ENCODE measurements at places on chromosomes 2 and 18.

DNA sequence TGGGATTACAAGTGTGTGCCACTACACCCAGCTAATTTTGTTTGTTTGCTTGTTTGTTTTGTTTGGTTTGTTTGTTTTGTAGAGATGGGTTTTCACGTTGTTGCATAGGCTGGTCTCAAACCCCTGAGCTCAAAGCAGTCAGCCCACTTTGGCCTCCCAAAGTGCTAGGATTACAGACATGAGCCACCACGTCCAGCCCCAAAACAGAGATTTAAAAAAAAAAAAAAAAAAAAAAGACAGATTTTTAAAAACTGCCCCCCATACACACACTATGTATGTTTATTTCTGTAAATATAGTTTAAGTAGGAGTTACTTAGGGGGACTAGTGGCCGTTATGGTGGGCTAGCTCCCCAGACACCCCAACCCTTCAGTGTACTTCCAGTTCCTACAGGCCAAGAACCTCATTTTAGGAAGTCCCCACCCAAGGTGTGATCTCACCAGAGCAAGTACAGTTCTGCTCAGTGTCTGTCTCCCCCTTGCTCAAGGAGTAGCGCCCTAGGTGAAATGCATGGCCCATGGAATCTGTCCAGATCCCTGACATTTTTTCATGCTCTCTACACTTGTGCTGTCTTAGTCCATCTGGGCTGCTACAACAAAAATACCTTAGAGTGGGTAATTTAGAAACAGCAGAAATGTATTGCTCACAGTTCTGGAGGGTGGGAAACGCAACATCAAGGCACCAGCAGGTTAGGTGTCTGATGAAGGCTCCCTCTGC is 1.6 kb upstream of the TMBIM1 start:
- no peak for DNase-seq

- no peak for DNase-seq
Observed at GRCh38 chr2:40859617-40860016, 407.7 kb upstream of the SLC8A1 start.

- no peak for DNase-seq
Observed at GRCh38 chr2:231378026-231378722, 17.3 kb upstream of the B3GNT7 start.

GRCh38 chr2:237932731-237933131 is 34.1 kb upstream of the UBE2F start:
- no peak for DNase-seq

- no peak for DNase-seq
Observed at GRCh38 chr2:14827226-14828023, 194.9 kb downstream of the LRATD1 start.

- no peak for DNase-seq
Observed at GRCh38 chr18:12296457-12296856, 11.6 kb upstream of the TUBB6 start.

GRCh38 chr2:102606353-102606752 is 13.0 kb upstream of the SLC9A2 start:
- no peak for DNase-seq

DNA sequence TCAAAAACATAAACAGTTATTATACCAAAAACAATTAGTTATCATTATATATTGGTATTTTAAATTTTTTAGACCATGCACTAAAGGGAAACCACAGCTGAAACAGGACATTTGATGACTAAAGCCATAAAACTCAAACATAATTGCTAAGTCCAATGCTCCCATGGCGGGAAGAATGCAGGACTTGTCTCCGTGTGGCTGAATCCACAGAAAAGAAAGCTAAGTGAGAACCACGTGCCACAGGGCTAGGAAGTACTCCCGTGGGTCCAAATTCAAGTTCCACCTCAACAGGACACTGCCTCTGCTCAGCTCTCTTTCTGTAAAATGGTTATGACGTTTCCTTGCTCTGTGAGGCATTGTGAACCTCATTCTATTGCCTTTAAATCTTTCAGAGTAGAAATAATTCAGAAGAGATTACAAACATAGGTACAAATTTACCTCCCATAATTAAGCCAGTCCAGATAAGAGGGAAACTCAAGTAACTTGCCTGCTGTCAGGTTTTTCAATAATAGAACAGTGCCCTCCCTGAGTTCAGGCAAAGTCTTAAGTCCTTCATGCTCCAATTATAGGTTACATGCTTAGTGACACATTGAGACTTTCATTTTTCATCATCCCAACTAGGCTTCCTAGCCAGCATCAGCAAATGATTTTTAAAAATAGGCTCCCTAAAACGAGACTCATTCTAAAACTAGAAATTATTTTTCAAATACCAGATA is 36.7 kb downstream of the FTCDNL1 start:
- DNase-seq, result no peak

GRCh38 chr2:231627384-231628120 is 34.9 kb downstream of the TEX44 start:
- no peak for DNase-seq

GRCh38 chr2:60552851-60553494 is 481 bp downstream of the BCL11A start:
- DNase-seq, result no peak

GRCh38 chr2:106189325-106189724 is 4.8 kb downstream of the UXS1 start:
- no peak for DNase-seq

GRCh38 chr2:75560022-75560767 is 544 bp downstream of the EVA1A start:
- DNase-seq, result no peak

GRCh38 chr2:48249631-48250473 is 280.1 kb upstream of the STON1 start:
- DNase-seq, result no peak

DNA sequence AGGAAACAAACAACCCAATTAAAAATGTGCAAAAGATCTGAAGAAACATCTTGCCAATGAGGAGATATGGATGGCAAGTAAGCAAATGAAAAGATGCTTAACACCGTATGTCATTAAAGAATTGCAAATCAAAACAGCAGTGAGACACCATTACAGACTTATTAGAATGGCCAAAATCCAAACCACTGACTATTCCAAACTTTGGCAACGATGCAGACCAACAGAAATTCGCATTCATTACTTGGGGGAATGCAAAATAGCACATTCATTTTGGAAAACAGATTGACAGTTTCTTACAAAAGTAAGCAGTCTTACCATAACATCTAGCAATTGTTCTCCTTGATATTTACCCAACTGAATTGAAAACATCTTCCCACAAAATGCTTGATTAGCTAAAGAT is 1118.7 kb downstream of the SUCLG1 start:
- no peak for DNase-seq

DNA sequence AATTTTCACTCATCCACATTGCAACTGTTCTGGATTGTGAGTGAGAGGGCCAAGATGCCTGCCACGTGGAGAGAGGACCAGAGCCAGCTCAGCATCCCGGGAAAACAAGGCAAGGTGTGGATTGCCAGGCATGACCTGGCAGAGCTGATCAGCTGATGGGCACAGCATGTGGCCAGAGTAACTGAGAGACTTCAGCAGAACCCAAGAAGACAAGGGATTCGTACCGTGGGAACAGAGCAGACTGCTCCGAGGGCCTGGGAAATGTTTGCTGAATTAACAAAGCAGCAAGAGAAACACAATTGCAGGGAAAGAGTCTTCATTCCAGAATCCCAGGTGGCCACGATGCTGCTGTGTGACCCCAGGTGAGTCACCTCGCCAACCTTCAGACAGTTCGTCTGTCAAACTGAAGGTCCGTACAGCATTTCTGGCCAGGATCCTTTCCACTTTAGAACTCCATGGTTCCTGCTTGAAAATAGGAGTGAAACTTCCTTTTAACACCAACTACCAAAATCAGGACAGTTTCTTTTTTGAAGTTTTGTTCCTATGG is 26.3 kb upstream of the POMC start:
- DNase-seq, result no peak

DNA sequence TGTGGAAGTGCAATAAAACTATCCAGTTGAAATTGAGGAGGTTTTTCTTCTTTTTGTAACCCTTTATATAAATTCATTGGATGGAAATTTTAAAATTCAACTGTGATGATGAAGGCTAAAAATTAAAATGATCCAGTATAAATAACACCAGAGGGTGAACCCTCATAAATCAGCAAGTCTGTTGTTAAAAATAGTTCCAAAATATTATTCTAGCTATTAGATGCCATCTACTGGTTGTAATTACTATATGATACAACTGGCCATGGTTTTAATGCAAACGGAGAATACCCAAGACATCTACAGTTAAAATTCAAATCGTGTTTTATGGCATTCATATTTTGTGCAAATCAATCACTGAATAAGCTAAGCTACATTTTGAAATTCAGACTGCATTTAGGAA is 53.8 kb downstream of the TMEM200C start:
- no peak for DNase-seq

DNA sequence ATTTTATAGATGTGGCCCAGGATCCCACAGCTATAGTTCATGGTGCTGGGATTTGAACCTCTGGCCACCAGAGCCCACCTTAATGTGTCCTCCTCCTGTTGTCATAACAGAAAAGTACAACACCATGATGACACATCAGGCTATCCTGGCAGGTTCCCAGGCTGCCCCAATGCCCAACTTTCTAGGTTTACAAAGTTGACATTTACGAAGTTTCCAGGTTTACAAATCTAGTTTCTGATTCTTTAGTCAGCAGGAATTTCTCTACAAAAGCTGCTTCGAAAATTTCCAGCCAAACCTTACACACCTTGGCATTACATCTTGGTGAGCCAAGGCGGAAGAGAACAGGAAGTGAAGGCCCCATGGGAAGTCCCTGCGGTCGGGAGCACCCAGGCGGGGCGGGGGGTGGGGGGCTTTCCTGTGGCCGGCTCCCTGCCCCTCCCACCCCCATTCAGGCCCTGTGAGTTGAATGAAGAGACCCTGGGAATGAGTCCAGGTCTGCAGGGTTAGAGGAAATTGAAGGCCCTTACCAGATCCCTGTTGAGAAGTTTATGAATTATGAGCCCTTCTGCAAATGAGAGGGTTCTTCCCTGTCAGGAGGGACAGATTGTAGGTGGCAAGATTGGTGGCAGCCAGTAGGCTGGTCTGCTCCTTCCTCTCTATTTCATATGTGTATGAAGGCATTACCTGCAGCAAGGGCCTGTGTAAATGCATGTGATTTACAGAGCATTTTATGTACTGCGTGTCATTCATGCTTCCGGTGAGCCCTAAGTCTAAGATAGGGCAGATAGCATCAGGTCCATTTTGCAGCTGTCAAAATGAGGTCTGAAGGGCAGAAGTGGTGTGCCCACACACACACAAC is 11.1 kb upstream of the IL1RN start:
- DNase-seq, result no peak

- DNase-seq, result no peak
Observed at GRCh38 chr2:21468624-21469023, 344.9 kb downstream of the TDRD15 start.

- no peak for DNase-seq
Observed at GRCh38 chr2:64524604-64525316, 632 bp downstream of the AFTPH start.

DNA sequence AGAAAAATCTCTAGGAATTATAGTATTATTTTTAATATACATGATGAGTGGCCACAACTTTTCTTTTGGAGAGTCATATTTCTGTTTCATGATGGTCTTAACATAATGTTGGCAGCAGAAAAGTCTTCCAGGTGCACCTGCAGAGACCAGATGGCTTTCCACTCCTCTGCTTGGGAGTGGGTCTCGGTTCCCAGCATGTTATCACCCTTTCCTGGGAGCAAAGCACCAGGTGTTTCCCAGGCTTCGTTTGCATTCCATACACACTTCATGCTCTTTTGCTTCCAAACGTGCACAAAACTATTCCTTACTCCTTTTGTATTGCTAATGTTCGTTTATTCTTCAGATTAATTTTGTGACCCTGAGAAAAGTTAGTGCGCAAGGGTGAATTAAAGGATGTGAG is 305.2 kb downstream of the CDH2 start:
- no peak for DNase-seq

DNA sequence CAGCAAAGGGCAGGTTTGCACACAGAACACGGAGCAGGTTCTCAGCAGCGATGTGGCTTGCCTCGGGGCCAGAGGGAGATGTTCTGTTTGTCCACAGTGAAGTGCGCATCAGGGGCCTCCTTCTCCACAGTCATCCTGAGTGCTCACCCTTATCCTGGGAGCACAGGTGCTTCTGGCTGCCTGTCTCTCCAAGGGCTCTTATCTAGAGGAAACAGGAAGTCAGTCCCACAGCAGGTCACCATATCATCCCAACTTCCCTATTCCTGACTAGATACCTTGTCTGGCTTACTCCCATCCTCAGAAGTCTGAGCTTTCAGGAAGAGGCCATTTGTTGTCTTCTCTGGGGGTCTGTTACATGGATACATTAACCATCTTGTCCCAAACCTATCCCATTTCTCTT is at the start of gene CD207:
Gene CD207 (minus strand): TSS at position 174 of the 400 bp plus-strand sequence. CDS start 40 bp downstream, at position 134.
- DNase-seq, result no peak

DNA sequence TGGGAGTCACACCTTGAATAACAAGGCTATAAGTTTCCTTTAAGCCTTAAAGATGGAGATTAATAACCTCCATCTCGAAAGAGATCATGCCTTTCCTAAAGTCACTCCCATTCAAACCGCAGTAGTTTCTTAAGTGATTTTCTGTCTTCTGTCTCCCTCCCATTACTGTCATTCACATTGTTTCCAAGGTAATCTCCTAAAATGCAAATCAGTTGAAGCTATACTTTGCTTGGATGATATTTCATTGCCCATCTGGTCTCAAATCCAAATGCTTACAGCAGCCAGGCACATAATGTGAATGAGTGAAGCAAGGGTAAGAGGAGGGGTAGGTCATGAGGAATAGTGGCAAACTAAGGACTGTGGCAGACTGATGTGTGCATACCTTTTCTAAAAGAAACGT is 116.4 kb downstream of the CCDC141 start:
- no peak for DNase-seq

DNA sequence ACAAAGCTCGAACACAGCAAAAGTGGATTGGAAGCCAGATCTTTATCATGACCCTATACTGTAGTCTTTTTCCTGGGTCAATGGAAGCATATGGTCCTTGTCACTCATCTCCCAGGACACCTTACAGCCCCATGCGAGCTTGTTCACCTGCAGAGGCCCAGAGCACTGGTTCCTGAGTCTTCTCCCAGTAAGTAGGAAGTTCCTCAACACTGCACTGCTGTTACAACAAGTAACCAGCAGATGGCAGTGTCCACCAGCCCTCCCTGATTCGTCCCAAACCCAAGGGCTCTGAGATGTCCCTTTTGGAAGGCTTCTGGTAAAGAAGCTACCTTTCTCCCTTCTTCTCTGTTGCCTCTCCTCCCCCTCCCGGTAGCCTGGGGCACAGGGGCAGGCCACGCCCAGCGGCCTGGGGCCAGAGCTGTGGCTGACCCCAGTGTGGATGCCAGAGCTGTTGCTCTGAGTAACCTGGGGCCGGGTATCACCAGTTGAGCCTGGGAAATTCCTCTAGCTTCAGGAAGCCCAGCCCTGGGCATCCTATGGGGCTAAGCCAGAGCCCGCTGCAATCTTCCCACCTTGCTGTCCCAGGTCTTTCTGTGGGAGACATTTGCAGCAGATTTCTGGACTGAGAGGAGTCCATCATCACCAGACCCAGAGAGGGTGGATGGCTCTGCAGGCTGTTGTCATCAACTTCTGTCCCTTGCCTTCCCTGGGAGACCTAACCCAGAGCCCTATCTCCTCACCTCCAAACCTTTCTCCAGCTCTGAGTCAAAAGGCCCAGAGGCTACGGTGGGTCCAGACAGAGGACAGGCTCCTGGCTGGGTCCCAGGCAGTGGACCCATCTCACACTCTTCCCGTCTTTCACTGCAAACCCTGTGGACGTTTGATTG is 5.3 kb upstream of the GDF7 start:
- peak; percentile 11 for DNase-seq
